ENCODE measurements at places on chromosomes 7 and 10.

- H3K27ac ChIP-seq: no peak overlapping the region
- H3K4me3 ChIP-seq: no peak overlapping the region
- peaks cover 15% of the 10 kb centered on the region for H3K4me1 ChIP-seq
- H3K36me3 ChIP-seq: no peaks in the 10 kb centered on the region
These were observed 29.9 kb downstream of the SORBS1 start for GRCh38 chr10:95531058-95531809.

DNA sequence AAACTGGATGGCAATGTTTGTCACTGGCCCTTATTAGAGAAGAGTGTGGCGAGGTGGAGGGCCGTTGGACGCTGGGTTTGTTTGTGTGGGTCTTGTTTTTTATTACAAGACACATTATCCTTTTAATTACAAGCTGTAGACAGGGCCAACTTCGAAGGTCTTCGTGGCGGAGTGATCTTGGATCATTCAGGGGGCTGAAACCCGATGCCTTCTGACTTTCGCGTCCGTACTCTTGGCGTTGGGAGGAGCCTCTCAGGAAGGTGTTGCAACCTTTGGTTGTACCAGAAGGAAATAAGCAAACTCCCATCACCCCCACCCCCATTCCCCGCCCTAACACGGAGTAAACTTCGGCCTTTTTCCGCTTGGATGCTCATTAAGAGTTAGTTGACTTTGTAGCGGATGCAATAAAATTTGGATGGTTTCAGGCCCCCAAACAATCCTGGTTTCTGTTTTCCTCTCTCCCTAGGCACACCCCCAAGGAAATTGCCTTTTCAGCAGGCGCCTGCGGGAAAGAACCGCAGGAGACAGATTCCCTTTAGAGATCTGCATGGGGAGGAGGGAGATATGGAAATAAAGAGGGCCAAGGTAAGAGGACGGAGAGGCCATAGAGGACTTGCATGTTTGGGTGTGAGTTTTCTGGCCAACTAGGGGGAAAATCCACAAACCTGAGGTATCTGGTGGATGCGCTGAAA, 294.5 kb upstream of the NFE2L3 start:
- H3K36me3 ChIP-seq: peaks cover 2% of the 10 kb centered on the region
- no peak overlapping the region for H3K4me3 ChIP-seq
- peak; percentile 20 for DNase-seq
- H3K27ac ChIP-seq: no peak overlapping the region

GRCh38 chr7:137682596-137682995, 164.2 kb downstream of the DGKI start:
- no peak overlapping the region for H3K27ac ChIP-seq
- H3K36me3 ChIP-seq: no peaks in the 10 kb centered on the region
- no peaks in the 10 kb centered on the region for H3K27me3 ChIP-seq
- no peaks in the 10 kb centered on the region for H3K4me1 ChIP-seq
- no peak overlapping the region for H3K4me3 ChIP-seq

- no peaks in the 10 kb centered on the region for H3K27me3 ChIP-seq
- H3K4me1 ChIP-seq: peaks cover 8% of the 10 kb centered on the region
- H3K4me3 ChIP-seq: no peak overlapping the region
These were observed 18.7 kb downstream of the MPP7 start for GRCh38 chr10:28284126-28284525.

DNA sequence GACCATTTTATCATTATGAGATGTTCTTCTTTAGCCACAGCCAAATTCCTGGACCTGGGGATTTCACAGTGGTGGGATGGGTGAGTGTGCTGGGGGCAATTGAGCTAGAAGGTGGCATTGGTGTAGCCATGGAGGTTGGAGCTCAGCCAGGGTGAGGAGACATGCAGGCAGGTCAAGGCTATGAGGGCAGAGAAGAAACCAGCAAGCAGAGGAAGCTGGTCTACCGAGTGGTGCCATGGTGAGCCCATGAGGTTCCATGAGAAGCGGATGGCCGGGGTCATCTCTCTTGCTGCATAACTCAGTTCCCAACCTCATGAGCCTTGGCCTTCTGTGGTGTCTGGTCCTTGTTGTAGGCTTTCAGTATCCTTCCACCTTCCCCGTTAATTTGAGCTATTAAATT, 91.4 kb downstream of the CARD11 start:
- H3K4me1 ChIP-seq: no peaks in the 10 kb centered on the region
- H3K27ac ChIP-seq: no peak overlapping the region
- H3K4me3 ChIP-seq: no peak overlapping the region
- no peak for DNase-seq

- no peaks in the 10 kb centered on the region for H3K27me3 ChIP-seq
- H3K36me3 ChIP-seq: no peaks in the 10 kb centered on the region
- no peak for DNase-seq
- no peak overlapping the region for H3K4me3 ChIP-seq
- H3K27ac ChIP-seq: no peak overlapping the region
These were observed 171.6 kb upstream of the FOXP2 start for GRCh38 chr7:114242992-114243507.

- DNase-seq: no peak
- no peak overlapping the region for H3K27ac ChIP-seq
- H3K4me3 ChIP-seq: no peak overlapping the region
- H3K36me3 ChIP-seq: no peaks in the 10 kb centered on the region
- H3K27me3 ChIP-seq: no peaks in the 10 kb centered on the region
- H3K4me1 ChIP-seq: no peaks in the 10 kb centered on the region
These were observed 190.9 kb upstream of the PPP1R3A start for GRCh38 chr7:114109721-114110120.

DNA sequence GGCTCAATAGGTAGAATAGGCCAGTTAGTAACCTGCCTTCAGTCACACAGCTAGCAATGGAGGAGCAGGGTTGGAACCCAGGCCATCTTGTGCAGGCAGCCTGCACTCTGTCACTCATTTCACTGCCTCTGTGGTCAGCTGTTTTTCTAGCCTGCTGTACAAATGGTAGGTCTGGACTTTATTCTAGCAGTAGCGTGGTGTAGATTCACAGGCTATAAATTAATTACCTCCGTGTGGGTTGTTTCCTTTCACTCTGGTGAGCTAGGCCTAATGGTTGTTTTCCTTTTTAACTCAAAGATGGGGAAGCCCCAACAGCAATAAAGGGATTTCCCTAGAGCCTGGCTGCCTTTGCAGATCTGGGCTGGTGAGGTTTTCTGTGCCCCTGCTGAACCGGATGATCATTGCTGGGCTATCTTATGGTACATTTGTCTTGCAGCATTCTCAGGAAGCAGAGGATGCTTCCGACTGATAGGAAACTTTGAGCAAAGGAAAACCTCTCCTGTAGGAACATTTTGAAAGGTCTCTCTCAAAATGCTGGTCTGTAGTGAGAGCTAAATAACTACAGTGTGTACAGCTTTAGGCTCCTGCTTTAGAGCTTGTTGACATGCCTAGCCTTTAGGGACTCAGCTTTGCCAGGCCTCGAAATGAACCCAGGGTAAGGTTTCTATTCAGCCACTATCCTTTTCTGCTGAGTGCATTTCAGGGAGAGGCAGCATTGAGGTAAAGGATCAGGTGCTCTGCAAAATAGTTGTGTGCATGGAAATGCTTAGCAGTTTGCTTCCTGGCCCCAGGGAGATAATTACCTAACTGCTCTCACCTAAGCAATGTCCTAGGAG, 157.4 kb downstream of the ST7 start:
- peaks cover 6% of the 10 kb centered on the region for H3K4me1 ChIP-seq
- peaks cover 12% of the 10 kb centered on the region for H3K36me3 ChIP-seq
- DNase-seq: no peak
- no peaks in the 10 kb centered on the region for H3K27me3 ChIP-seq
- H3K27ac ChIP-seq: peak overlapping the region; percentile 75

DNA sequence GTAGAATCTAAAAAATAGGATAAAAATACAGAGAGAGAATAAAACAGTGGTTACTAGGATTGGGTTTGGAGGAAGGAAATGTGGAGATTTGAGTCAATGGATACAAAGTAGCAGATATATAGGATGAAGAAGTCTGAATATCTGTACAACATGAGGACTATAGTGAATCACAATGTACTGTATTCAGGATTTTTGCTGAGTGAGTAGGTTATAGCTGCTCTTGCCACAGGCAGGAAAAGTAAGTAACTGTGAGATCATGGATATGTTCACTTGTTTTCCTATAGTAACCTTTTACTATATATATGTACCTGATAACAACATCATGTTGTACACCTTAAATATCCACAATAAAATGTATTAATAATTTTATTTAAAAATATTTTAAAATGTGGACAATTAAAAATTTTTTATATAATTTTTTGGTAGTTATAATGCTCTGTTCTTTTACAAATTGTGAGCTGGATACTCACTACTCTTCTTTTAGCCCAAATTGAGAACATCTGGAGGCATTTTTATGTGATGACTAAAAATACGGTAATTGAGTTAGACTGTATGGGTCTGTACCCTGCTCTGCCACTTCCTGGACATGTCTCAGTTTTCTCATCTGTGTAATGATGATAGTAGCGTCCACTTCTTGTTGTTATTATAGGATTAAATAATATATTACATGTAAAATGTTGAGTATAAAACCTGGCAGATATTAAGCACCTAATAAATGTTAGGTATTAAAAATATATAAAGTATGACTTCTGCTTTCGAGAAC, 439.1 kb downstream of the AUTS2 start:
- no peak for DNase-seq
- H3K4me1 ChIP-seq: peaks cover 6% of the 10 kb centered on the region
- H3K36me3 ChIP-seq: no peaks in the 10 kb centered on the region
- H3K27me3 ChIP-seq: no peaks in the 10 kb centered on the region
- H3K4me3 ChIP-seq: no peak overlapping the region

DNA sequence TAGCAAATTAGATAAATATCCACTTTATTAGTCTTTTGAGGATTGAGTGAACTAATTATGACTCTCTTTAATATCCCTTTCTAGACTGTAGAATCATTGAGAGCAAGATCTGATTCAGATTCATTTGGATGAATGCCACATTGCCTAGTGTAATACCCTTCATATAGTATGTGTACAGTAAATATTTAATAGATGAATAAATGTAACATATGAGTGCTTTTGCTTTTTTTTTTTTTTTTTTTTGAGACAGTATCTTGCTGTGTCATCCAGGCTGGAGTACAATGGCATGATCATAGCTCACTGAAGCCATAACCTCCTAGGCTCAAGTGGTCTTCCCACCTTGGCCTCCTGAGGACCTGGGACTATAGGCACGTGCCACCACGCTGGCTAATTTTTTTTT, 14.8 kb downstream of the SAMD8 start:
- H3K27me3 ChIP-seq: no peaks in the 10 kb centered on the region
- no peak for DNase-seq
- H3K27ac ChIP-seq: no peak overlapping the region
- H3K4me1 ChIP-seq: no peaks in the 10 kb centered on the region
- H3K36me3 ChIP-seq: no peaks in the 10 kb centered on the region

DNA sequence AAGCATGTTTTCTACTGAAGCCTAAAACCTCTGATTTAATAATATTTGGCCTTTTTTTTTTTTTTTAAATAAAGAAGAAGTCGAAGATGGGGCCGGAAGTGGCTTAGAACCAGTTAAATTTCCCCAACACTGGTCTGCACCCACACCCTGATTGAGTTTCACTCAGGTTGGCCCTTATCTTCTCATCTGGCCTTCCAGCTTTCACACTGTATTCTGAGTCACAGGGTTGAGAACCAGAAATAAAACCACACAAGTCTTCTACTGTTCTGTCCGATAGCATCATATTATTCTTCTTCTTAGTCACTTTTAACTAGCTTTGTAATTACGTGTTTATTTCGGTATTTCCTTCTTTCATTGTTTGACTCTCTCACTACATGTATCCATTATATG, 9.9 kb downstream of the ZNF365 start:
- no peak for DNase-seq
- H3K27me3 ChIP-seq: no peaks in the 10 kb centered on the region
- no peaks in the 10 kb centered on the region for H3K36me3 ChIP-seq
- H3K27ac ChIP-seq: no peak overlapping the region

DNA sequence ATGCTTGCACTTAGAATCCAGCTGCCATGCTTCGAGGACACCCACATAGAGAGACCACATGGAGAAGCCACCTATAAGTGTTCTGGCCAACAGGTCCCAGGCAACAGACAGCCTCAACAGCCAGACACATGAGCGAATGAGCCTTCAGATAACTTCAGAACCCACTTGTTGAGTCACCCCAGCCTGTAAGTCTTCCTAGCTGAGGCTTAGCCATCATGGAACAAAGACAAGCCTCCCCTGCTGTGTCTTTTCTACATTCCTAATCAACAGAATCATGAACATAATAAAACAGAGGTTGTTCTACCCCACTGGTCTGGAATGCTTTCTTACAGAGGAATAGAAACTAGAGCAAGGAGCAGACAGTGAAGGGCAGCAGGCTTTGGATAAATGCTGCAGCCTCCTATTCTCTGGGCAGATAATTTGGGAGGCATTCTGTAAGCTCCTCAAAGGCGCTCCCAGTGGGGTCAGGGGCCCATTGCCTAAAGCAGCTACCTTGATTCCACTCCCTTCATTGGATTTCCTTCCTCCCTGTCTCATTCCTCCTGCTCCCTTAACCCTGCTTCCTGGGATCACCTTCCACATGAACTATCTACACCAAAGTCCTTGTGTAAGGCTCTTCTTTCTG, 4.6 kb downstream of the TLL2 start:
- no peak overlapping the region for H3K27ac ChIP-seq
- no peak overlapping the region for H3K4me3 ChIP-seq
- H3K36me3 ChIP-seq: no peaks in the 10 kb centered on the region
- peaks cover 15% of the 10 kb centered on the region for H3K4me1 ChIP-seq

DNA sequence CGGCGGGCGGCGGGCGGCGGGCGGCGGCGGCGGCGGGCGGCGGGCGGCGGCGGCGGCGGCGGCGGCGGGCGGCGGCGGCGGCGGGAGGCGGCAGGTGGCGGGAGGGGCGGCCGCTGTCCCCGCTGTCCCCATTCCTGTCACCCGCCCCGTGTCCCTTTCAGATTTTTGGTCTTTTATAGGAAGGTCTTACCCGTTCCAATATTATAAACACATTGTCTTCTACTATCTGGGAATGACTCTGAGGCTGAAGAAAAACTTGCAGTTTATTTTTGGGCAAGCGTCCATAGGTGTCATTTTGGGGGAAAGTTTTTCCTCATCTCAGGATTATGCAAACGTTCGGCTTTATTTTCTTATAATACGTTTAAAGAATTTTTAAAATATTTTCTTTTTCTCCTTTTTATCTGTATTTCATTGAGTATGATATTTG, 578 bp downstream of the ZNF713 start:
- peak overlapping the region; percentile 89 for H3K27ac ChIP-seq
- DNase-seq: no peak
- H3K27me3 ChIP-seq: peaks cover 15% of the 10 kb centered on the region
- peaks cover 2% of the 10 kb centered on the region for H3K36me3 ChIP-seq

- no peaks in the 10 kb centered on the region for H3K36me3 ChIP-seq
- no peak for DNase-seq
- peaks cover 5% of the 10 kb centered on the region for H3K4me1 ChIP-seq
- H3K4me3 ChIP-seq: no peak overlapping the region
These were observed 3.7 kb upstream of the CAMK2B start for GRCh38 chr7:44329081-44329480.

GRCh38 chr7:20681258-20681882, 65.9 kb downstream of the ABCB5 start:
- no peak overlapping the region for H3K27ac ChIP-seq
- H3K4me3 ChIP-seq: no peak overlapping the region
- no peaks in the 10 kb centered on the region for H3K36me3 ChIP-seq
- no peaks in the 10 kb centered on the region for H3K27me3 ChIP-seq
- no peaks in the 10 kb centered on the region for H3K4me1 ChIP-seq
